ENCODE measurements at places on chromosomes 3 and 15. TPM values are rescaled to one million over a fixed set of nuclear protein-coding genes. Genes with fewer than 3 reads are reported as not detected.

DNA sequence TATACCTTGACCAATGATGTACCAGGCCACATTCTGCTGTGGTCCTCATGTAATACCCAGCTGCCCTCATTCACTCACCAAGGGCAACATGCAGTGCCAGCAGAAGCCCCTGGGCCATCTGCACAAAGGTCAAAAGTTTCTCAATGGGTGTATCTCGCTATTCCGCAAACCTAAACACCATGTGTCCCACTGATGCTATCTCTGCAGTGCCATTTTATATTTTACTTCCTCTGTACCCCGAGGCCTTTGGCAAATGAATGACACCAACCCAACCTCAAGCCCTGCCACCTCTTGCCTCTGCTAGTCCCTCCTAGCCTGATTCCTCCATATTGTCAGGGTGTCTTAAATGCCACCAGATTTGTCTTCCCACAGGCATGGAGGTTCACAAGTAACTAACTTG, 59.2 kb downstream of the AAGAB start:
- H3K27ac ChIP-seq: no peak overlapping the region
- no peaks in the 10 kb centered on the region for H3K27me3 ChIP-seq
- no peak for DNase-seq
- no peak overlapping the region for H3K4me3 ChIP-seq
- no peaks in the 10 kb centered on the region for H3K36me3 ChIP-seq

GRCh38 chr15:48469271-48469670, 138.0 kb downstream of the DUT start:
- H3K4me3 ChIP-seq: no peak overlapping the region
- H3K27me3 ChIP-seq: no peaks in the 10 kb centered on the region
- no peaks in the 10 kb centered on the region for H3K36me3 ChIP-seq
- no peak overlapping the region for H3K27ac ChIP-seq
- no peaks in the 10 kb centered on the region for H3K4me1 ChIP-seq

GRCh38 chr15:83422081-83422480, 25.1 kb upstream of the SH3GL3 start:
- no peaks in the 10 kb centered on the region for H3K4me1 ChIP-seq
- H3K27me3 ChIP-seq: no peaks in the 10 kb centered on the region
- no peak for DNase-seq

GRCh38 chr3:85481411-85482212, 522.8 kb downstream of the CADM2 start:
- no peak overlapping the region for H3K4me3 ChIP-seq
- DNase-seq: no peak
- H3K4me1 ChIP-seq: no peaks in the 10 kb centered on the region
- no peak overlapping the region for H3K27ac ChIP-seq
- no peaks in the 10 kb centered on the region for H3K27me3 ChIP-seq
- no peaks in the 10 kb centered on the region for H3K36me3 ChIP-seq

- H3K4me3 ChIP-seq: no peak overlapping the region
- no peaks in the 10 kb centered on the region for H3K27me3 ChIP-seq
- H3K27ac ChIP-seq: no peak overlapping the region
- no peaks in the 10 kb centered on the region for H3K36me3 ChIP-seq
These were observed 20.3 kb downstream of the CALML4 start for GRCh38 chr15:68184616-68185480.

Gene UROC1
- 0.08 TPM for total RNA-seq

Gene CACNA2D3
- total RNA-seq: 3.8 TPM

GRCh38 chr3:171437115-171437756, 23.0 kb downstream of the TNIK start:
- no peak for DNase-seq
- no peaks in the 10 kb centered on the region for H3K36me3 ChIP-seq
- no peaks in the 10 kb centered on the region for H3K27me3 ChIP-seq

Gene TM6SF1
- total RNA-seq: 1.3 TPM

- H3K4me3 ChIP-seq: no peak overlapping the region
- no peaks in the 10 kb centered on the region for H3K36me3 ChIP-seq
- DNase-seq: no peak
- H3K4me1 ChIP-seq: peaks cover 6% of the 10 kb centered on the region
- H3K27me3 ChIP-seq: no peaks in the 10 kb centered on the region
These were observed 26.0 kb upstream of the MAP4 start for GRCh38 chr3:48042071-48042760.

DNA sequence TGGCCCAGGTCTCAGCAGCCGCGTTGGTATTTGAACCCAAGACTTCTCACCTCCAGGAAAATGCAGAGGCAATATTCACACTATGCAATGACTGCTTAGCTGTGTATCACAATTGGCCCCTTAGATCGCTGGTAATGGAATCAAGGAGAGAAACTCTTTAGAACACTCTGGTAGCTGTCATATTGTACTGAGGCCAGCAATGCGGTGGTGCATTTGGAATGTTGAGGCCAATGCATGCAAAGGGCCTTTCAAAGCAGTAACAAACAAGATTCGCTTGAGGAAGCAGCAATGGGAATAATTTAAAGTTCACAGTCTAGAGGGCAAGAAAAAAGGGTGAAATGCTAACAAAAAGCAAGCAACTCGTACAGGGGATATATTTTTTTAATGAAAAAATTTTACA, 764.1 kb downstream of the GRM7 start:
- no peak for DNase-seq
- no peaks in the 10 kb centered on the region for H3K27me3 ChIP-seq
- H3K4me3 ChIP-seq: no peak overlapping the region
- H3K4me1 ChIP-seq: peaks cover 2% of the 10 kb centered on the region

Measured in ovary (tissue), 10 donors.